ENCODE measurements at places on chromosomes 5 and 9.

GRCh38 chr5:32753051-32753450, 41.9 kb downstream of the NPR3 start:
- no peak for DNase-seq

DNA sequence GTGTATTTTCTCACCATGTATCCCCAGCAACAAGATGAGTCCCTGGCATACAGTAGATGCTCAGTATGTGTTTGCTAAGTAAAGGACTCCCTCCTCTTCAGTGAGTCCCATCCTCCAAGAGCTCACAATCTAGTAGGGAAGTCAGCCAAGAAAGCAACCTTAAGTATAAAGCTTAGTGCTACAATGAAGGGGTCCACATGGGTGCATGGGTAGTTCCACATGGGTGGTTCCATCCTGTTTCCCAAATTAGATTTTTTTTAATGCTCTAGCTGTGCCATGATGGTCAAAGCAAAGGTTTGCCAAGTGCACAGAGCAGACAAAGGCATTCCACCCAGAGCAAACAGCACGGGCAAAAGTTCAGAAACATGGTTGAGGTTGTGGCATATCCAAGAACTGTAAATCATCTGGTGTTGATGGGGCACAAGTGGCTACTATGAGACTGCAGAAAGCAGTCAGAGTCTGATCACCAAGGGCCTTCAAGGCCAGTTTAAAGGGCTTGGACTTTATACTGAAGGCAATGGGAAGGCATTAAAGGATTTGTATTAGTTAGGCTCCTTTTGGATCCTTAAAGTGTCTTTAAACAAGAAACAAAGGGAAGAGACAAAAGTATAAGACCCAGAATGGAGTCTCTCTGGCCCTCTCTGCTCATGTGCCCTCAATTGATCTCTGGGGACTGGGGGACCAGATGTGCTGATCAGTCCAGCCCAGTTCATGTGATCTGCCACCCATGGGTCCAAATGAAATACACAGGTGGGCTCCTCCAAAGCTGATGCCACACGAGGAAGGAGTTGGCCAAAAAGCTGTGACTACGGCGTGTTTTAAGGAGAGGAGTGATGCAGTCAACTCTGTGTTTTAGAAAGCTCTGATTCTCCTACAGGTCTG, 9.0 kb upstream of the CPLX2 start:
- no peak for DNase-seq

GRCh38 chr9:124132671-124133147, 121.1 kb downstream of the LHX2 start:
- DNase-seq = no peak

- DNase-seq = peak; percentile 24
Observed at GRCh38 chr9:127424676-127424999, 456 bp downstream of the ZNF79 start.

DNA sequence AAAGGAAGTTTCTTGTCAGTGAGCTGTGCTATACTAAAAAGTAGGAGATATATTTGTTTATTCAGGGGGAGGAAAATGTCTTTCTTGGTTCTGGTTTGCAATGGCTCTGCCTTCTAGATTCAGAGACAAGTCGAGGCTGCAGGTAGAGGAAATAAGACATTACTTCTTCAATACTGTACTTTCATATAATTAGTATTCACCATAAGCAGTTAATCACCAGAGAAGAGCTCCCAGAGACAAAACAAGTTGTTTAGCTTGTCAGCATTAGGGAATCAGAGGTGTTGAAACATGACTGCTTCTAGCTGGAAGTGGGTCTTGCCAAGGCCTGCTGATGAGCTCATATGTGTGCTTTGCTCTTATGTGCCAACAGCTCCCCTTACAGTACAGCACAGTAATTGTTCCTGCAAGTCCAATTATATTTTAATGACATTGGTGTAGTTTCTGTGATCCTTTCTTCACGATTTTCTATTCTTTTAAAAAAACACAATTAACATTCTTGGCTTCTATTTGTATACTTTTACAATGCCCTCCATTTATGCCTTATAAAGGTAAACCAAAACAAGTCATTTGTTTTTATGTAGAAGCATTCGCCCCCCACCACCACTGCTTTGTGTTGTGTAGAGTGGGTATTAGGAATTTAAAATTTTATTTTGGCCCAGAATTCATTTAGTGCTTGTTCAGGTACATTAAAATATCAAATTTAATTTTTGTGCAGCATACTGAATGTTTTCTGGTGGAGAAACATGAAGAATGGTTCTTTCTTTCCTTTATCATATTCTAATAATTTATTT, 112.2 kb downstream of the RPS23 start:
- DNase-seq = peak; percentile 47

- no peak for DNase-seq
Observed at GRCh38 chr5:17114233-17114632, 103.2 kb upstream of the BASP1 start.

DNA sequence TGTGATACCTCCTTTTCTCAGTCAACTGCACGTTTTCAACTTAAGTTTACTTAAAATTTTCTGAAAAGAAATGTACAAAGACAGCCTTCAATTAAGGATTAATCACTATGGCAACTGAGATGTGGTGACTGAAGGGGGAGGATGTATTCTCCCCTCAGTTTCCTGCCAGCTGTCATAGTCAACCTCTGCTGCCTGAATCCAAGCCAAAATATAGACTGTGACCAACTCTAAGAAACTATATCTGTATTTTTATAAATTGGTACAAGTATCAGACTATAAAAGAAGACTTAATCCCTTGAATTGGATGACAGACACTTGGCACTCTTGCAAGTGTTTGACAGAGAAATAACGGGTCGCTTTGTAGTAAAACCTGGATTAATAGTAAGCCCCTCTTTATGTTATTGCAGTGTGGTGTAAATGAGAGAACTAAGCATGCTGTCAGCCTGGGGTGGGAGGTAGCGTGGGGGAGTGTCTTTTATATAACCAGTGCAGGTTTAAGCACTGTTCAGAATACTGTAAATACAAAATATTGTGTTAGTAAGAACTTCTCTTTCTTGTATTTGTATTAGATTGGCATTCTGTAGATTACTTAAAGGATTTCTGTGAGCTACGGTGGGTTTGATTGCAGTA, 106.4 kb downstream of the ERCC6L2 start:
- no peak for DNase-seq

DNA sequence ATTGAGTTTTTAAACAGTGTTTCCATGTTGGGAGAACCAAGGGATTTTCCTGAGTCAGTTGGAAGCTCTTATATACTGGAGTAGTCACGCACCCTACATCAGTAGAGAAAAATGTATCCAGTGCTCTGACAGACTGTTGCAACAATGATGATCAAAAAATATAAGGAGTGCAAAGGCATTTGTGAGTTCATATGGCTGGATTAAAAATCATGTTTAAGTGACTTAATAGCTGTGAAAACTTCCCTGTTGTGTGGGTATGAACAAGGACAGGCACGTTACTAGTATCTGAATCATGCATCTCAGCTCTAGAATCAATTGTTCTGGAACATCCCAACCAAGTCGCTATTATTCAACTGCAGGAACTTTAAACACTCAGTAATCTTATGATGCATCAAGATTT, 229.7 kb downstream of the ROR2 start:
- no peak for DNase-seq

GRCh38 chr9:113313261-113313660, 10.1 kb upstream of the RNF183 start:
- DNase-seq = no peak

- peak; percentile 6 for DNase-seq
Observed at GRCh38 chr5:1294206-1294834, 548 bp downstream of the TERT start.

DNA sequence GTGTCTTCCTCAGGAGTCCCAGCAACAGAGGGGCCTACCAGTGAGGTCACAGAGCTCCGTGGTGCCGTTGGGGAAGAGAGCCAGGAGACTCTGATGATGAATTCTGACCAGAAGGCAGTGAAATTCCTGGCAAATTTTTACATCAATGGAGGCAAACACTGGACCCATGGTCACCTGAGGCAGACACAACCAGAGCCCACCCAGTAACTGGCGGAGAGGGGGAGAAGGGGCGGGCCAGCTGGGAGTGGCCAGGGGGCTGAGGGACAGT, at the start of gene STPG3:
Gene STPG3, plus strand, starts transcription at position 93 of the 268 bp plus-strand sequence. Its CDS starts 1 bp downstream, at position 94.
- no peak for DNase-seq

DNA sequence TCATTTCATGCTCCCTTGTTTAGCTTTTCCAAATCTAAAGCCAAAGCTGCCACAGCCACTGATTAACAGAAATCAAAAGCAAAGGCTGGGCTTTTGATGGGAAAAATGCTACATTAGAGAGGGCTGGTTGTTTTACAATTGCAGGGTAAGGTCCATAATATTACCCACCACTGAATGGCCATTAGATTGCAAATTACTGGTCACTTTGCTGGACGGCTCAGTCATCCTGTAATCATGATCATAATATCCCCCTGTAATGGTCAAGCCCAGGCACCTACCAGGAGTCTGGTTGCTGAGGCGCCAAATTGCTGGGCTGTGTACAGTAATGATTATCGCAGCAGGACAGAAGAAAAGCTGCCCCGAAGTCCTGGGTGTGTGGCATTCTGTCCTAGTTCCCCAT, 286.5 kb downstream of the ZSWIM6 start:
- no peak for DNase-seq

- no peak for DNase-seq
Observed at GRCh38 chr5:124909734-124910133, 163.3 kb upstream of the ZNF608 start.

GRCh38 chr9:91214867-91215266, 146.9 kb downstream of the AUH start:
- no peak for DNase-seq

- peak; percentile 4 for DNase-seq
Observed at GRCh38 chr9:6538666-6539071, 106.9 kb downstream of the GLDC start.

All from activated CD4-positive, alpha-beta T cell treated with anti-CD3 and anti-CD28 coated beads, Interleukin-2, Interleukin-4, amounts not matched to agents 100 ng/mL and 50 ng/mL, durations not matched to agents 16 hours and 8 hours (primary cell).